ENCODE measurements at places on chromosomes 3 and 15.

- no peak for DNase-seq
These were observed 19.9 kb downstream of the TRANK1 start for GRCh38 chr3:36924744-36925521.

DNA sequence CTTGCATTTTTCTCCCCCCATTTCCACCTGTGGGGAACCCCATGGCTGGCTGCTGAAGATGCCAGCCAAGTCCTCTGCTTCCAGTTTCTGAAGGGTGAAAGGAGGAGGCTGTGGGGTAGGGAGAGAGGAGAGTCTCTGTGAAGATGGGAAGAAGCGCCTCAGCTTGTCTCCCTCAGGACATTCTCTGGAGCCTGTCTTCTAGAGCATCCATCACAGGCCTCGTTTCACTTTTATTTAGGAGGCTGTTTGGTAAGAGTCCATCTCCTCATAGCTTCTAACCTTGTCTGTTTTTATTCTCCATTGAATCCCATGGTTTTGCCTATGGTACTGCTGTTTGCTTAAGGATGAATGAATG lies 8.8 kb upstream of the LCTL start:
- DNase-seq, result no peak

- DNase-seq, result no peak
These were observed 592.8 kb upstream of the GBE1 start for GRCh38 chr3:82354228-82354627.

GRCh38 chr3:76859596-76859995 lies 180.3 kb upstream of the ROBO2 start:
- DNase-seq, result no peak
